ENCODE measurements at places on chromosomes 5 and 9.

DNA sequence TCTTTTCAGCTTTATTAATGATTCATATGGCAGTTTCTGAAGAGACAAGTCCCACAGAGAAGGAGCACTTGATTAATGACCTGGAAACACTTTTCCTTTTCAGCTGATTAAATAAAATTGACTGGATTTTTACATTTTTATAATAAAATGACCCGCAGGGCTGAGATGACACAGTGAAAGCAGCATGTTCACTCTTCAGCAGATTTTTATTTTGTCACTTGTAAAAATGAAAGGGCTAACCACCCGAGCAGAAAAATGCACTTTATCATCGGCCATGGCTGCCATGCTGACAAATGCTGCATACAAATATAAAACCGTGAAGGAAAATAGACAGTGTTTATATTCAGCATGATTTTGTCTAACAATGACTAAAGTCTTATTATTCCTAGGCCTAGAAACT lies 321.6 kb upstream of the ITGA1 start:
- no peak for DNase-seq

GRCh38 chr9:91177661-91178280 lies 183.9 kb downstream of the AUH start:
- no peak for DNase-seq

- no peak for DNase-seq
Measured at GRCh38 chr5:135476615-135477581, 24.7 kb upstream of the TIFAB start.

DNA sequence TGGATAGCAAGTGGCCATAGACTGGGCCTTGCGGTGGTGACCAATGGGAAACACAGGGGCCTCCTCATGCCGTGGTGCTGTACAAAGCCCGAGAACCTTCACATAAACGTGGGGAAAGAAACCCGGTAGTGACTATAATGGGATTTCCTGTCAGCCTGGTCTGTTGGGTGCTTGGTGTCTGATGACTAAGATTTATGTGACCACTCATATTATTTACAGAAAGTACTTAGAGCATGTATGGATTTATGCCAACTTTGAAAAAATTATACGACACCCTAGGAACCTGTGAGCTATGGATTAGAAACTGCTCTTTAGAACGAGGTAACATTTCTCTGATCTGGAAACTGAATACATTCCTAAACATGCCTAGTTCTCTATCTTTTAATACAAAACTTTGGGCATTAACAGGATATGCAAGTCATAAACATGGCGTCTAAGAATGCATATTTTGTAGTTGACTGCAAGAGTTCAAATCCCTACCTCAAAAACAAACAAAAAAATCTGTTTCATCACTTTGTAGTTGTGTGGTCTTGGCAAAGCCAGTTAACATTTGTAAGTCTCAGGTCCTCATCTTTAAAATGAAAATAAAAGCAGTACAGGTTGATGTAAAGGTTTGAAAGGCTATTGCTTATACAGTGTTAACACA lies 85.4 kb downstream of the TMEM167A start:
- DNase-seq, result no peak

DNA sequence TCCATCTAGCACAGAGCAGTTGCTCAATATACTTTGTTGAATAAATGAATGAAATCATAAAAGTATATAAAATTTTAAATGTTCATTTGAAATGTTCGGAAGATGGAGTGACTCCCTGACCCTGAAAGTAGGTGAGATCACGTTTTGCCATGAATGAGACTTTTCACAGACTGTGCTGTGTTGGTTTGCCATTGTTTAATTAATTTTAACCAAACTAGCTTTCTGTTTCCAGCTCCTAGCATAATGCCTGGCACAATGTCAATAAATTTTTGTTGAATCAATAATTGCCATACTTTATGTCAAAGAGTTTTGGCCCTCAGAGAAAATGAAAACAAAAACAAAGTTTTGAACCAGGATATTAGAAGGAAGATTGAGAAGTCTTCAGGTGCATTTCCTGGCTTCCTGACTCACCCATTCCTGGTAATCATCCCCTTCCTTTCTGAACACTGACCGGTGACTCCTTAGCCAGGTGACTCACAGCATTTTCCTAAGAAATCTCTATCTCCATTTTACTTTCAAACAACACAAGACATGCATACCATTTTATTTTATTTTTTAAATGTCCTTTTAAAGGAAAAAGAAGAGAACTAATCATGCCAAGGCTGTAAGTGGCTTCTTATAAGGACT lies 15.1 kb downstream of the SLC28A3 start:
- no peak for DNase-seq

DNA sequence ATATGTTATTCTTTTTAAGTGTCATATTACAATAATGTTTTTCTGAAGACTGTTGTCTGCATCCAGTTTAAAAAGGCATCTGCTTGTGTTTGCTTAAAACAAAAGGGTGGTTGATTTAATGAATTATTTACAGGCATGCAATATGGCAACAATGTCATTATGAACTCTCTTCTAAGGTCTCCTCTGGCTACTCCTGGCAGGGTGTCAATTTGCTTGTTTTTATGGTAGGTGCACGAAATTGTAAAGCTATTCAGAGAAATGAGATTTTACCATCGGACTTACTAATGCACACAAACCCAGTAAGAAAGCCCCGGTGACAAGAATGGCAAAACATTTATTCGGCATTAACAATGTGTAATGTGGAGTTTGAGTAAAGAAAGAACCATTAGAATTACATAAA lies 539.8 kb upstream of the ZNF608 start:
- DNase-seq, result no peak

DNA sequence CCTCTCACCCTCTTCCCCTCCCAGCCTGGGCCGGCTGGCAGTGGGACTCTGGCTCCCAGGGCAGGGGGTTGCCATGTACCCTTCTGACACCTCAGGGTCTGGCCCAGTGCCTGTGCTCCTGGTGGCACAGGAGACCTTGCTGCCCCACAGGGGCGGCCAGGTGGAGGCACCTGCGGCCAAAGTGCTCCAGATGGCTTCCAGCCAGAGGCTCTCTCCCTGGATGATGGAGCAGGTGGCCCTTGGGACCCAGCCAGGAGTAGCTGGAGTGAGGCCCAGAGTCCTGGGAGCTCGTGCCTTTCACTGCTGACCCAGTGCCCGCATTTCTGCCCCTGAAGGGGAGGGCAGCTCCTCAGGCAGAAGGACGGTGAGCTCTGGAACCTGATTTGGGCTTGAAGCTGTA lies 87.3 kb downstream of the NTNG2 start:
- DNase-seq, result no peak

DNA sequence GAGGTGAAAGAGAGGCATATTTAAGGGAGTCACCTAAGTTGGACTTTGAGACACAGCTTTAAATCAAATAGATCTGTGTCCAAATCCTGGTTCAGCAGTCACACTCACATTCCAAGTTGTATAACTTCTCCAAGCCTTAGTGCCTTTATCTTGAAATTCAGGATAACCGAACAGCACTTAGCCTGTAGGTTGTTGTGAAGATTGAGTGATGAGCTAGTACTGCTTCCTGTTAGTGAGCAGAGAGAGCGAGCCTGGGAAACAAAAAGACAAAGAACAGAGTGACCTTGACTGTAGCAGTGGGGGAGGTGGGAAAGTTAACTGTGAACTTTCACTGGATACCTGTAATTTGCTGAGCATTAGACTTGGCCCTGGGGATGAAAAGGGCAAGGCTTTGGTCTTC lies 22.4 kb downstream of the MAML1 start:
- DNase-seq, result no peak

- DNase-seq, result no peak
Measured at GRCh38 chr9:83317244-83317643, 221.0 kb downstream of the FRMD3 start.

DNA sequence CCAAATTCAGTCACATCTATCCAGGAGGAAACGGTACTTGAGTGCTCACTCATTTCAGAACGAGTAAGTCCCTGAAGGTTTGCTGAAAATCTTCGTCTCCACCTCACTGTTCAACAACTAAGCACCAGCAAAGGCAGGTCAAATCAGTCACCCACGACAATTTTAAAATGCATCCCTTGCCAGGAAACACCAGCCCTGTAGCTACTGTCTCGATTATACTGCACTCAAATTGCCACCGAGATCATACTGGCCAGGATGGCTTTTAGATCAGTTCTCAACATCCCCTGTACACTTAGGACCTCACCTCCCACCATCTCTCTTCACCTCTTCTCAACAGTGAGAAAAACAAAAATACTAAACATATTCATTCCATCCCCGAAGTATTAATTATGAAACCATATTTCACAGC lies 298.6 kb downstream of the AGTPBP1 start:
- DNase-seq, result no peak

DNA sequence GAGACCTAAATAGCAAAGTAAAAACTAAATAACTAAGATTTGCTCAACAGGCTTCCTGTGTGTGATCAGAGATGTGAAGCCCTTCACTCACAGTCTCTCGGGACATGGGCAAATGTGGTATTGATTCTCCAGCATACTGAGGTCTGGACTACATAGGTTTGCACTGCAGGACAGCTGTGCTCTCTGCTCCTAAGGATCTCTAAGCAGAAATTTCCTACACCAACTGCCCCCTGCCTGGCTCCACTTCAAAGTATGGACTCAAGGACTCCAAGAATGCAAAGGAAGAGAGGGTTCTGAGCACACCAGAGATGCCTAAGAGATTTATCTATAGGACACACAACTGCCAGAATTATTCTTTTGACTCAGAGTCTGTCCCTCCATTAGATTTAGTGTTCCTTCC lies 487.2 kb downstream of the SEMA5A start:
- no peak for DNase-seq

DNA sequence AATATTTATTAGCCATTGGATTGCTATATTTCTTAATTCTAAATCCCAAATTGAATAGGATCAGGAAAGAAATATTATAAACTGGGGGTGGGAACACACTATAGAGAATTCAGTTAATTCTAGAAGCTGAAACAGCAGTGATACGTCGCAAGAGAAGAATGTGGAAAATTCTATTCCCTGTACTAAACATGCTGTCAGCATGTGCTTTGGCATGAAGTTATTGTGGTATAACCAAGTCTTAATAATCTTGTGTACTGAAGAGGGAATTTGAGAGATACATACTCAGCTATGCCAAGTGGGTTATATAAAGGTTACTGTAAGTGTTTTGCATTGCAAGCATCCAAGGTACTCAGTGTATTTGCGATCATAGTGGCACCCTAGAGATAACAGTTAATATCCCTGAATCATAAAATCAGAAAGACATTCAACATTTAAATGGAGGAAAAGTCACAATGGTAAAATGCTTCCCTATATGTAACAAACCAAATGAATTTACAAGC lies 1492.9 kb upstream of the C9orf72 start:
- DNase-seq, result no peak

DNA sequence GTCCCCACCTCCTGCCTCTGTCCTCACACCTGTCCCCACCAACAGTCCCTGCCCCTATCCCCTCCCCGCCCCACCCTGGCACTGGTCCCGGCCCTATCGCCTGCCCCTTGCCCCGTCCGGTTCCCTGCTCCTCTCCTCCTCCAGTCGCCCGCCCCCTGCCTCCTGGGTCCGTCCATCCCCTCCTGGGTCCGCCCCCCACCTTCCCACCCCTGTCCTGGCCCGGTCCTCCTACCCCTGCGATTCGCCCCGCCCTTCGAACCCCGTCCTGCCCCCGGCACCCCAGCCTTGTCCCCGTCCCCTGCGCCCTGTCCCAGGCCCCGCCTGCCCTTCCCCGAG lies 372 bp downstream of the EDF1 start:
- peak; percentile 23 for DNase-seq

- no peak for DNase-seq
Measured at GRCh38 chr9:93244101-93244500, 60.2 kb downstream of the WNK2 start.

GRCh38 chr5:179610109-179610902 lies 13.2 kb downstream of the HNRNPH1 start:
- no peak for DNase-seq

- no peak for DNase-seq
Measured at GRCh38 chr5:88557881-88558280, 289.2 kb upstream of the TMEM161B start.

DNA sequence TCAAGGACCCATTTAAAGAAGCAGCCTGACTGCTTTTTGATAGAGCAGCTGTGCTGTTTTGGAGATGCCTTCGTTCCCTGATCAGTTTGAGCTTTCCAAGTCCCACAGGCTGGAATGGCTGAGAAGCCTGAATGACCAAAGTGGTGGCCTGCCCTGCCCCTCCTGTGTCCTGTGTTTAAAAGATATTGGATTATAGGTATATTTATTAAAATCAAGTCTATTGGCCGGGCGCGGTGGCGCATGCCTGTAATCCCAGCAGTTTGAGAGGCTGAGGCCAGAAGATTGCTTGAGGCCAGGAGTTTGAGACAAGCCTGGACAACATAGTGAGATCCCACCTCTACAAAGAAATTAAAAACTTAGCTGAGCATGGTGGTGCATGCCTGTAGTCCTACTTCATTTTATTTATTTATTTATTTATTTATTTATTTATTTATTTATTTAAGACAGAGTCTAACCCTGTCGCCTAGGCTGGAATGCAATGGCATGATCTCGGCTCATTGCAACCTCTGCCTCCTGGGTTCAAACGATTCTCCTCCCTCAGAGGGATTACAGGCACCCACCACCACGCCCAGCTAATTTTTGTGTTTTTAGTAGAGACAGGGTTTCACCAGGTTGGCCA lies 87.7 kb downstream of the CACNA1B start:
- DNase-seq, result no peak

DNA sequence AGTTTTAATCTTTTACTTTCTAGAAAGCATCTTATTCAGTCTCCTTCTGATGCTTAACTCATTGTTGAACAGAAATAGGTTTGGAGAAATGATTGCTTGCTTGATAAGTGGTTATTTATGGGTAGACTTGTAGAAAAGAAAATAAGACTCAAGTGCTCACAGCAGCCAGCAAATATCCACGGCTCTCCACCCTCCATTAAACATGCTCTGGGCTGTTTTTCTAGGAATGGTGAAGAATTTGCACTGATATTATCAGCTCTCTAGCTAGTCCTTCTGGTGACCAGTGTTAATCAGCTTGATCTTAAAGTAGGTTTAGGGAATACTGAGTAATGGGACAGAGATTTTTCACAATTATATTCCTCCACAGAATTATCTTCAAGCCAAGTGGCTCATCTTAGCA lies 60.6 kb downstream of the SLC1A3 start:
- DNase-seq, result no peak

DNA sequence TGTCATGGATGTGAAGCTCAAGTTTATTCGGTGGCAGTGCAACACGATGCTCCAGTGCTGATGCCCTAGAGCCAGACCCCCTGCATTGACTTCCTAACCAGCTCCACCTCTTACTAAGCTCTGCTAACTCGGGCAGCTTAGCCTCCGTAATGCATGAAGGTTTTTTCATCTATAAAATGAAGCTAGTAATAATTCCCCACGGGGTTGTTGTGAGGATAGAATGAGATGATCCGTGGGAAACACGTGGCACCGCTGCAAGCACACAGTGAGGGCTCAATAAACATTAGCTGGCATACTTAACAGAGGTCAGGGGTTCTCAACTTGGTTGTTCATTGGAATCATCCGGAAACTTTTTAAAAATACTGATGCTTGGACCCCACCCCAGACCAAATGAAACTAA lies 6.8 kb downstream of the ENC1 start:
- no peak for DNase-seq

- no peak for DNase-seq
Measured at GRCh38 chr5:137935190-137935589, 45.9 kb downstream of the PKD2L2 start.

GRCh38 chr9:33921967-33922895 lies 105.3 kb downstream of the UBE2R2 start:
- peak; percentile 55 for DNase-seq

GRCh38 chr9:75775966-75776691 lies 114.3 kb upstream of the PCSK5 start:
- no peak for DNase-seq

GRCh38 chr9:4815381-4815956 lies 22.7 kb downstream of the RCL1 start:
- DNase-seq, result no peak

All from germinal center (tissue), 1 donor.